ENCODE measurements at places on chromosomes 2 and 18.

DNA sequence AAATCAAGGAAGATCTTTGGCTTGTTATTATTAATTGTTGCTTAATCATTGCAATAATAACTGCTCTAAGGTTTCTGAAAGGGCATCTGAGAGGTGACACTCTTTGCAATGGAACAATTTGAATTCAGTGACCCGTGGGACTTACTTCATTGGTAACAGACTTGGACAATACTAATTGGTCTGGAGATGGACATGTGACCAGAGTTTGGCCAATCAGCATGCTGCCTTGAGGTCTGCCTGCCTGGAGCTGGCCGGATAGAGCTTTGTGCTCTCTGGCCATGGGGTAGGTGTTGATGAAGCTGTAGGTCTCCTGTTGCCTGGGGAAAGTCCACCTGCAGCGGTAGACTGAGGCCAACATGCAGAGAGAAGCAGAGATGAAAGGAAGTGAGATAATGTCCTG lies 24.0 kb upstream of the VPS4B start:
- no peak for DNase-seq

DNA sequence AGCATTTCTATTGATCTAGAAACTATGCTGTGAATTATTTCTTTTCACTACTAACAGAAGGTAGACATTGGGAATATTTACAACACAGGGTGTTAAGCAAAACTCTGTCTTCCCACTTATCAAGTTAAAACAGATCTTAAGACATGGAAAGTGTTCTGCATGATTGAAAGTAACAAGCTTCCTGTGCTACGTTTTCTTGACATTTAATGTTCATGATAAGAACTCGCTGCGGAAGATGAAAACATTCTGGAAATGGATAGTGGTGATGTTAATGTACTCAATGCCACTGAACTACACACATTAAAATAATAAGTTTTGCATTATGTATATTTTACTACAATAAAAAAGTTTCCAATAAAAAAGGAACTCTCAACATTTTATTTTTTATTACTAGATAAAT lies 74.4 kb upstream of the SCN7A start:
- DNase-seq: no peak

DNA sequence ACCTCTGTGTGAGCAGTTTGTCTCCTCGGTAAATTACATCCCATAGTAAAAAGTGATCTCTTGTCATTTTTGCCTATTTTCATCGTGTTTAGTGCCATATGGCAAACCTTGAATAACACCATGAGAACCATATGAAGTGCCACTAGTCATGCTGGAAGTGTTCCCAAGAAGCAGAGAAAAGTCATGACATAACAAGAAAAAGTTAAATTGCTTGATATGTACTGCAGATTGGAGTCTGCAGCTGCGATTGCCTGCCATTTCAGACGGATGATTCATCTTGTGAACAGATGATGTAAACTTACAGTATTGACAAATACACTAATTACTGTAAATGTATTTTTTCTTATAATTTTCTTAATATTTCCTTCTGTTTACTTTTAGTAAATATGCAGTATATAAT lies 846.7 kb downstream of the BCL11A start:
- DNase-seq: no peak

DNA sequence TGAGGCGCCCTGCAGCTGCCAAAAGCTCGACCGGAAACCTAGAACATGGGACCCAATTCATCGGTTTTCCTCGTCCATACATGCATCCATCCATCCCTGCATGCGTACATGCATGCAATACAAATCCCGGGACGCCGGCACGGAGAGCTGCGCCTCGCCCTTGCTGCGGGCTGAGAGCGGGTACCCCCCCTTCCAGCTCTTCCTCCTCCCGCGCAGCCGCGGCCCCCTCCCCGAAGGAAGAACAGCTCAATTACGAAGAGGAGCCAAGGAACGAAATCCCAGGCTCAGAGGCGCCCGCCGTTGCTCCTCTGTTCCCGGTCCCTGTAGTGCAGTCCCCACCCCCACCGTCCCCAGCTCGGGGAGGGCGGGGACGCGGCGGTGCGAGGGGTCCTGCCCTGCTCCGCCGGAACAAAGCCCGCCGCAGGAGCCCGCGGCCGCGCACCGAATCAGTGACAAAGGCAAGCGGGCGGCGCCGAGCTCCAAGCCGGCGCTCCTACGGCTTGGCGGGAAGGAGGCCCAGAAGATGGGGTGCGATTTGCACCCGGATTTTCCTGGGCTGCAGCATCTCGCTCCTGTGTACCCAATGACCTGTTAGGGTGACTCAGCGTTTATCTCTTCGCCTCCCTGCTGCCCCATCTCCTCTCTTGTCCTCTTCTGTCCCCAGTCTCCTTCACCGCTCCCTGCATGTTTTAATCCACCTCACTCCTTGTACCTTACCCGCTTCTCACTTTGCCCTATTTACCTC lies 8.9 kb upstream of the POU3F3 start:
- peak; percentile 52 for DNase-seq

DNA sequence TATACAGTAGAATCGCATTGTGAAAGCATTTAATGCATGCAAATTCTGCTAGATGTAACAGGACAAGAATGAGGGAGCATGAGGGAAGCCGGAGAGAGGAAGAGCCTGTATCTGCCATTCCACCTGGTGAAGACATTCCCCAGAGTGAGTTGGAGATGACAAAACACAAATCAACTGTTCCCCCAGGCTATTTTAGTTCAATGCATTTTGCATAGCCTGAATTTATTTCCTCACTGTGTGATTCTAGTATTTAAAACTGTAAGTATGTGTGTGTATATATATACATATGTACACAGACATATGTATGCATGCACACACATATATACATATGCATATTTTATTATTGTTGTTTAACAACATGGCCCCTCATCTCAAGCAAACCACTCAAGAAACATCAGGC lies 54.7 kb downstream of the CCDC68 start:
- no peak for DNase-seq

GRCh38 chr2:216404010-216404618 lies 8.2 kb upstream of the SMARCAL1 start:
- no peak for DNase-seq

- DNase-seq: no peak
Measured at GRCh38 chr2:172334988-172335387, 92.4 kb upstream of the ITGA6 start.

- DNase-seq: no peak
Measured at GRCh38 chr2:128320192-128320905, 1.7 kb upstream of the HS6ST1 start.

- DNase-seq: peak; percentile 37
Measured at GRCh38 chr2:225282858-225283710, 116.4 kb upstream of the NYAP2 start.

DNA sequence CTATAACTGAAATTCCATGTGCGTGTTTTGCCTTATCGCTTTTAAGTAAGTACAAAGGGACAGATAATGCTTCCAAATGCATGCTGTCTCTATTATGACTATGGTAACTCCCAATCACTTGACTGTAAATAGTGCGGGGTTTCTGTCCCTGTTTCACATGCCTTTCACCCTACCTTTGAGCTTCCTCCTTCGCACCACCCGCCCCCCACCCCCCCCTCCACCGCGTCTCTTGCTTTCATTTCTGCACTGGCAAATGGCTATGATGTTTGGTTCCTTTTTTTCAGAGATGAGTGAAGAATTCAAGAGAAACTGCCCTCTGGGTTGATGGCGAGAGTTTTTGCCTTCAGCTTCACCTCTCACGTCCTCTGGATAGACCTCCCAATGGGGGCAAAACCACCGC lies 25.0 kb upstream of the SPP2 start:
- no peak for DNase-seq

DNA sequence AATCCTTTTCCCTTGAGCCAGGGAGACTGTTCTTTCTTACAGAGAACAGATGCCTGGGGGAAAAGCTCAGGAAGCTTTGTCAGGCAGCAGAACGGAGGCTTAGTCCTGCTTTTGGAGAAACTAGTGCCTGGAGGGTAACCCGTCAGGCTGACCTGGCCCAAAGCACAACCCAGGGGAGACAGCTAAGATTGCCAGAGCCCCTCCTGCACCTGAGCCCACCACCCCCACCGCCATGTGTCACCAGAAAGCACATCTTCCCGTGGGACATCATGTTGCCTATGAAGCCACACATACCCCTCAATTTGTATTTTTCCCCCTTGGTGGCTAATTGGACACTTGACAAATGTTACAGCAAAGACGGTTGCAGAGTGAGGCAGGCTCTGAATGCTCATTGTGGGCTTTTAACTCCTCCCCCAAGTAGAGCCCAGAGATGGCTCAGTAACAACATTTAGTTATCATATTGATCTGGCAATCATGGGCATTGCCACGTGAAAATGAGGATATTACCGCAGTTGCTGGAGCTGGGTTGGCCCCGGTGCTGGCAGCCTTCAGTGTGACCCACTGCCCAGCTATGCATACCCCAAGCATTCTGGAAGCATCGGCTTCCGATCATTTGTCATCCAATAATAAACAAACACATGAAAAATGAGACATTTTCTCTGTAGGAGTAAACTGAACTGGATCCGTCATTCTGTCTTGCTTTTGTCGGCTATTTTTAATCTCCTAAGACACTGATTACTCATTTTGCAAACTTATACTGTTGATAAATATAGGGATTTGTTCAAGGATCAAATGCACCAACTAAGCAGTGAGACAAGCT lies 229.5 kb downstream of the ATAD2B start:
- no peak for DNase-seq

GRCh38 chr2:76642129-76642528 lies 880.0 kb downstream of the LRRTM4 start:
- no peak for DNase-seq

DNA sequence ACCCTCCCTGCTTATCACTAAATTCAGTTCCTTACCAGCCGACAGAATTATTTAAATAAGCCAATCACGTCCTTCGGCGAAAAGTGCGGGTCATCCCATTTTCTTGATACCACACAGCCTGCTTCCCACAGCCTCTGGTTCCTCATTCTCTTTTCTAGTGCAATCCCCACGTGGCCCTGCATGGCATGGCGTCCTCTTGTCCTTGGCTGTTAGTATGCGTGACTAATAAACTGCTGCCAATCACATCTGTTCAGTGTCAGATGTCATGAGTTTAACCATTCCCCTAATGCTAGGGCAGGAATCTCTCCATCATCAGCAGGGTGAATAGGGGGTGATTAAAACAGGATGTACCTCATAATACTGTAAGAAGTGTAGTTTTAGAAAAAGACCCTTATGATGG lies 62.8 kb upstream of the TSPYL6 start:
- DNase-seq: no peak

DNA sequence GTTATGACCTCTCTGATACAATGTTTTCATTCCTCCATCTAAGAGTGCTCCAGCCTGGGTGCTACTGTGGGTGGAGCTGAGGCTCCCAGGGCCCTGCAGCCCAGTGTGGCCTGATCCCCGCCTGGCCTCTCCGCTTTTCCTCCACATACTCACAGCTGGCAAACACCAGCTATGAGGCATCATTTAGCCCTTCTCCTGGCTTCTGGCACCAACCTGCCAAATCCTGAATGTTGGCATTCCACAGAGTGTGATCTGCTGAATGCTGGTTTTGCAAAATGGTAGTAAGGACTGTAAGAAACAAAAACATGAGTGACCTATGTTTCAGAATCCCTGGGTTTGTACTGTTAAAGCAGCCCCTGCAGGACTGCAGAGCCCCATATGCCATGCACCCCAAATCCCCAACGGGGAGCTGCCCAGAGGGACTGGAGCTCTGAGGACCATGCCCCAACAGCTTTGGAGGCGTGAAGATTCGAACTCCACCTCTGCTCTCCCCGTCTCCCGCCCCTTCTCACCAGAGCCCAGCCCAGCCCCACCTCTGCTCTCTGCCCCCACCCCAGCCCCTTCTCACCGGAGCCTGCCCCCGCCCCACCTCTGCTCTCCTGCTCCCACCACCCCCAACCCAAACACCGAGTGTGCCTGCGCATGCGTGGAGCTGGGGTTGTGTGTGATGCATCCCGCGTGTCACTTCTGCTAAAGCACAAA lies 4.2 kb downstream of the SLC66A2 start:
- DNase-seq: no peak

GRCh38 chr2:124883595-124883994 lies 858.5 kb downstream of the CNTNAP5 start:
- no peak for DNase-seq

DNA sequence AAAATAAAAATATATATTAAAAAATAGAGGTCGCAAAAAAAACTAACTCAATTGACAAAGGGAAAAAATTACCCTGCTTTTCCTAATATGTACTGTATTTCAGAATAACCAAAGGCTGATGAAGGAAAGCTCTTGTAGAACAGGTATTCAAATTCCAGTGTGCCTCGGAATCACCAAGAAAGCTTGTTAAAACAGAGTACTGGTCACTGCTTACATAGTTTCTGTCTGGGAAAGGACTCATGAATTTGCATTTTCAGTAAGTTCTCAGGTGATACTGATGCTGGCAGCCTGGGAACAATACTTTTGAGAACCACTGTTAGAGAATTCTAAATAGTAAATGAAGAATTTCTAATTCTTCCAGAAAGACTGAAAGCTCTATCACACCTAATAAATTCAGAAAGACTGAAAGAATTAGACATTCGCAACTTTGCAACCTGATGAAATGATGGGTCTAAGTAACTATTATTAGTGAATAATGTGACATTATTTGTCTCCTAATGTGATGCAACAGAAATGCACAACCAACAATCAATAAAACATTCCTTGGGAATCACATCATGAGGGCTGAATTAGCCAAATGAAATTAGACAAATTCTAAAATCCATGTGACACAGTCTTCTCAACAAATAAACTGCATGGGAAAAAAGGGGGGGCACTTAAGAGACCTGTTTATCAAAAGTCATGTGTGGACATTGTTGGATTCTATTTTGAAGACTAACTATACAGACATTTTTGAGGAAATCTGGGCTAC lies 21.9 kb downstream of the RPRD1A start:
- no peak for DNase-seq

- no peak for DNase-seq
Measured at GRCh38 chr2:75565472-75566462, 5.0 kb upstream of the EVA1A start.

DNA sequence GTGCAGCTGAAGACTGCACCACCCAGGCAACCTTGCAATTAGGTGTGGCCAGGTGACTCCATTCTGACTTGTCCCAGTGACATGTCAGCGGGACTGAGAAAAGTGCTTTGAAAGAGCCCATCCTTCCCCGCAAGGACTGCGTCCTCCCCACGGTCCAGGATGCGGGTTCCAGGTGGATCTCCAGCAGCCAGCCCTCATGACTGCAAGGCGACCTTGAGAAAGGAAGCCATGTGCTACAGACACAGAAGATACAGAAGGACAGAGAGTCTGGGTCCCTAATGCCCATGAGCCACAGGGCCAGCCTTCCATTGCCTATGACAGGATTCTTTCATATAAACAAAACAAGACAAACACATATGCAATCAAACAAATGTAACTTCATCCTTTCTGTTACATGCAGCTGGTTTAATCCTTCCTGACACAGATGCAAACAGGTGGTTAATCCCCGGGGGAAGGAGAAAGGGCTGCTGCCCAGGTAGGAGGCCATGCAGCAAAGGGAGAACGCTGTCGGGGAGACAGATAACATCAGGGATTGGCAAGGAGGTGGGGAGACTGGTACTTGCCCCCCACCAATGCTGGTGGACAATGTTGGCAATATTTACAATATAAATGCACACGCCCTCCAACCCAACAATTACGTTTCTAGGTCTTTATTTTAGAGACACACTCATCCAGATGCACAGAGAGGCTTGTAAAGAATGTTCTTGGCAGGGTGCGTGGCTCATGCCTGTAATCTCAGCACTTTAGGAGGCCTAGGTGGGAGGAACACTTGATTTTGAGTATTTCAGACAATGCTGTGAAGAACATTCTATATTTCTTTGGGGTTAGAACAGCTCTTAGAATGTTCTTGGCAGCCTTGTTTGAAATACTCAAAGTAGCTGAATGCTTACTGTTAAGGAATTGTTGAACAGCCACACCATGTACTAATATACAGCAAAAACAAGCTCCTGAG lies 64.8 kb downstream of the NCAPH start:
- DNase-seq: no peak

Data from NCI-H1092 treated with DMSO at 0.1 percent for 48 hours (cell line).